ENCODE measurements at places on chromosomes 12 and 14. TPM values are rescaled to one million over a fixed set of nuclear protein-coding genes. Genes with fewer than 3 reads are reported as not detected.

GRCh38 chr12:115433014-115433634, 749.1 kb upstream of the TBX3 start:
- no peaks in the 10 kb centered on the region for H3K4me1 ChIP-seq
- H3K27me3 ChIP-seq = no peaks in the 10 kb centered on the region
- H3K4me3 ChIP-seq = no peak overlapping the region
- DNase-seq = no peak

DNA sequence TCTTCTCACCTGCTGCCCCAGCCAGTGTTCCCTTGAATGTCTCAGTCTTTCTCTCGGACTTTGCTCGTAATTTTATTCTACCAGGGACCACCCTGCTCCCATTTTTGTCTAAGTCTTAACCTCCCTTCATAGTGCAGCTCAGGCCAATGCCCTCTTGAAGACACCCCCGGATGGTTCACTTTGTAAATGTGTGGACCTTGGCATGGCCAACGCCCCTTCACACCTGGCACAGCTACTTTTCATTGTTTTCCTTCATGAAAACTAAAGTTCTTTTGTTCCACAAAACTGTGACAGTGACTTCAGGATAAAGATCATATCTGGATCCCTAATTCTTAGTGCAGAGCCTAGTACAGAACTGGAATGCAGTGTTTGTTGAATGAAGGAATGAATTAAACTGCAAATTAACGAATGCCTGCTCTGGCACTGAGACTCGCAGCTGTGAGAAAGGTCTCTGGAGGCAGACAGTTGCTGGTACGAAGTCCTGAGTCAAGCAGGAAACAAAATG, 3.5 kb upstream of the RNASE4 start:
- peak overlapping the region; percentile 45 for H3K4me3 ChIP-seq
- no peak for DNase-seq
- peak overlapping the region; percentile 97 for H3K27ac ChIP-seq
- H3K4me1 ChIP-seq = peaks cover 23% of the 10 kb centered on the region

- H3K36me3 ChIP-seq = no peaks in the 10 kb centered on the region
- H3K4me1 ChIP-seq = no peaks in the 10 kb centered on the region
- H3K27ac ChIP-seq = no peak overlapping the region
These were observed 46.4 kb downstream of the EMP1 start for GRCh38 chr12:13242936-13243335.

- DNase-seq = no peak
- no peak overlapping the region for H3K4me3 ChIP-seq
These were observed 223.7 kb downstream of the CACNA1C start for GRCh38 chr12:2276288-2277033.

DNA sequence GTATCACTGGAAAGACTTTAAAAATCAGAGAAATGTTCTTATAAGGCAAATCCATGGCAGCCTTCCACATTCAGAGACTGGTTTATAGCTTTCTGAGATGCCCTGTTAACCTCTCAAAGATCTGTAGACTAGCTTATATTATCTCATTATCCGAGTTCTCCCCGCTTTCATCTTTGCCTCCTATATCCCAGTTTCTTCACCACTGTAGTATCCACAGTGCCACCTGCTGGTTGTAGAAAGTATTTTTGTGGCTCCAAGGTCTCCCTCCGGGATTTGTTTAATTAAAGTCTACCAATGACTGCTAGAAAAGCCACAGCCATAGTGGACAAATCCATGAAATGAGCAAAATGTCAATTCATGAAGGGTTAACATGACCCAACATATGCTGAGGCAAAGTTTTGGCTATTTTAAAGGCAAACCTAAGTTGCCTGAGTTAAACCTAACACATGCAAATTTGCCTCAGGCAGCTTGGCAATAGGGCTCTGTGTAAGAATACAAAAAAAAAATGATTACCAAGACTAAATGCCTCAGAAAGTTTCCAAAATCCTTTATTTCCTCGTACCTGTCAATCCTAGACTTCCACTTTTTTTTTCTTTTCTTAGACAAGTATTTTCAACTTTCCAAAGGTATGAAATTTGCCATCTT, 218.8 kb upstream of the BMP4 start:
- no peak overlapping the region for H3K27ac ChIP-seq
- DNase-seq = peak; percentile 91
- no peaks in the 10 kb centered on the region for H3K36me3 ChIP-seq
- no peak overlapping the region for H3K4me3 ChIP-seq
- peaks cover 36% of the 10 kb centered on the region for H3K4me1 ChIP-seq

- no peak overlapping the region for H3K4me3 ChIP-seq
- H3K27me3 ChIP-seq = no peaks in the 10 kb centered on the region
- no peaks in the 10 kb centered on the region for H3K36me3 ChIP-seq
- peaks cover 50% of the 10 kb centered on the region for H3K4me1 ChIP-seq
These were observed 2.2 kb downstream of the ORAI1 start for GRCh38 chr12:121628536-121628935.

ARHGEF25 gene
- total RNA-seq = 7.4 TPM

AKAP6 gene
- 0.88 TPM for total RNA-seq

Measured in endothelial cell of umbilical vein (primary cell).